Heart right ventricle (tissue), 16 donors: ENCODE measurements at places on chromosomes 3 and 15. TPM values are rescaled to one million over a fixed set of nuclear protein-coding genes. Genes with fewer than 3 reads are reported as not detected.
A peak's percentile ranks its signal among the peaks of the same experiment; 100 is the strongest.

GRCh38 chr3:79751703-79752102 is 16.1 kb downstream of the ROBO1 start:
- no peaks in the 10 kb centered on the region for H3K36me3 ChIP-seq
- H3K27ac ChIP-seq, result no peak overlapping the region
- DNase-seq, result no peak
- H3K4me1 ChIP-seq, result no peaks in the 10 kb centered on the region

- no peak overlapping the region for H3K27ac ChIP-seq
- peaks cover 16% of the 10 kb centered on the region for H3K36me3 ChIP-seq
- no peak overlapping the region for H3K4me3 ChIP-seq
- H3K4me1 ChIP-seq, result no peaks in the 10 kb centered on the region
- no peak for DNase-seq
- no peaks in the 10 kb centered on the region for H3K27me3 ChIP-seq
Observed at GRCh38 chr3:41900265-41900664, 61.6 kb downstream of the ULK4 start.

- H3K27ac ChIP-seq, result no peak overlapping the region
- no peak overlapping the region for H3K4me3 ChIP-seq
- no peak for DNase-seq
- no peaks in the 10 kb centered on the region for H3K27me3 ChIP-seq
- H3K4me1 ChIP-seq, result no peaks in the 10 kb centered on the region
Observed at GRCh38 chr3:168416446-168416845, 320.7 kb upstream of the GOLIM4 start.

- no peak overlapping the region for H3K27ac ChIP-seq
- no peak overlapping the region for H3K4me3 ChIP-seq
- H3K27me3 ChIP-seq, result no peaks in the 10 kb centered on the region
- H3K4me1 ChIP-seq, result no peaks in the 10 kb centered on the region
- H3K36me3 ChIP-seq, result no peaks in the 10 kb centered on the region
- DNase-seq, result no peak
Observed at GRCh38 chr15:61584410-61584809, 355.3 kb upstream of the RORA start.

GRCh38 chr15:89196994-89197393 is 24.4 kb downstream of the RLBP1 start:
- no peak overlapping the region for H3K4me3 ChIP-seq
- peaks cover 33% of the 10 kb centered on the region for H3K4me1 ChIP-seq
- H3K27ac ChIP-seq, result peak overlapping the region; percentile 0
- no peak for DNase-seq
- peaks cover 7% of the 10 kb centered on the region for H3K36me3 ChIP-seq

GRCh38 chr3:43180027-43180426 is 74.1 kb upstream of the POMGNT2 start:
- DNase-seq, result no peak
- H3K27ac ChIP-seq, result peak overlapping the region; percentile 46
- peaks cover 14% of the 10 kb centered on the region for H3K4me1 ChIP-seq
- H3K4me3 ChIP-seq, result no peak overlapping the region
- H3K27me3 ChIP-seq, result no peaks in the 10 kb centered on the region
- no peaks in the 10 kb centered on the region for H3K36me3 ChIP-seq

DNA sequence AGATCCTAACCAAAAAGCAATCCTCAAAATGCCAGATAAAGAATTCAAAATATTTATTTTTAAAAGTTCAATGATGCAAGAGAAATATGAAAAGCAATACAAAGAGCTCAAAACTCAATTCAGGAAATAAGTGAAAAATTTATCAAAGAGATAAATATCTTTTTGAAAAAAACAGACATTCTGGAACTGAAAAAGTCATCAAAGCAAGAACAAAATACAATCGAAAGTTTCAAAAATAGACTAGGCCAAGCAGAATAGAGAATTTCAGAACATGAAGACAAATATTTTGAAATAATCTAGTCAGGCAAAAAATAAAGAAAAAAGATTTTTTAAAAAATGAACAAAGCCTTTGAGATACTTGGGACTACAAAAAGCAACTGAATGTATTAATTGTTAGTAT is 83.4 kb upstream of the STT3B start:
- no peaks in the 10 kb centered on the region for H3K27me3 ChIP-seq
- no peaks in the 10 kb centered on the region for H3K4me1 ChIP-seq
- H3K36me3 ChIP-seq, result no peaks in the 10 kb centered on the region
- no peak for DNase-seq
- H3K4me3 ChIP-seq, result no peak overlapping the region

GRCh38 chr3:129722527-129722926 is 116.1 kb upstream of the PLXND1 start:
- peaks cover 15% of the 10 kb centered on the region for H3K4me1 ChIP-seq
- no peak for DNase-seq
- no peaks in the 10 kb centered on the region for H3K36me3 ChIP-seq
- H3K4me3 ChIP-seq, result no peak overlapping the region

DNA sequence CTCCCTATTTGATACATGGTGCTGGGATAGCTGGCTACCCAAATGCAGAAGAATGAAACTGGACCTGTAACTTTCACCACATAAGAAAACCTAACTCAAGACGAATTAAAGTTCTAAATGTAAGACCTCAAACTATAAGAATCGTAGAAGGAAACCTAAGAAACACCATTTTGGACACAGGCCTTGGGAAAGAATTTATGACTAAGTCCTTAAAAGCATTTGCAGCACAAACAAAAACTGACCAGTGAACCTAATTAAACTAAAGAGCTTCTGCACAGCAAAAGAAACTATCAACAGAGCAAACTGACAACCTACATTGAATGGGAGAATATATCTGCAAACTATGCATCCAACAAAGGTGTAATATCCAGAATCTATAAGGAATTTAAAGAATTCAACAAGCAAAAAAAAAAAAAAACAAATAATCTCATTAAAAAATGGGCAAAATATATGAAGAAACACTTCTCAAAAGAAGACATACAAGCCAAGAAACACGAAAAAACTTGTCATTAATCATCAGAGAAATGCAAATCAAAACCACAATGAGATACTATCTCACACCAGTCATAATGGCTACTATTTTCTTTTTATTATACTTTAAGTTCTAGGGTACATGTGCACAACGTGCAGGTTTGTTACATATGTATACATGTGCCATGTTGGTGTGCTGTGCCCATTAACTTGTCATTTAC is 37.0 kb downstream of the HDGFL3 start:
- no peak for DNase-seq
- H3K4me3 ChIP-seq, result no peak overlapping the region
- no peaks in the 10 kb centered on the region for H3K27me3 ChIP-seq
- no peaks in the 10 kb centered on the region for H3K36me3 ChIP-seq

- H3K4me1 ChIP-seq, result no peaks in the 10 kb centered on the region
- no peak overlapping the region for H3K27ac ChIP-seq
- H3K27me3 ChIP-seq, result no peaks in the 10 kb centered on the region
- H3K4me3 ChIP-seq, result no peak overlapping the region
- DNase-seq, result no peak
- no peaks in the 10 kb centered on the region for H3K36me3 ChIP-seq
Observed at GRCh38 chr3:126880901-126881300, 102.0 kb upstream of the PLXNA1 start.

- H3K27ac ChIP-seq, result no peak overlapping the region
- H3K36me3 ChIP-seq, result no peaks in the 10 kb centered on the region
- DNase-seq, result no peak
- H3K4me1 ChIP-seq, result peaks cover 70% of the 10 kb centered on the region
- no peaks in the 10 kb centered on the region for H3K27me3 ChIP-seq
Observed at GRCh38 chr3:41212088-41212487, 12.8 kb downstream of the CTNNB1 start.

DNA sequence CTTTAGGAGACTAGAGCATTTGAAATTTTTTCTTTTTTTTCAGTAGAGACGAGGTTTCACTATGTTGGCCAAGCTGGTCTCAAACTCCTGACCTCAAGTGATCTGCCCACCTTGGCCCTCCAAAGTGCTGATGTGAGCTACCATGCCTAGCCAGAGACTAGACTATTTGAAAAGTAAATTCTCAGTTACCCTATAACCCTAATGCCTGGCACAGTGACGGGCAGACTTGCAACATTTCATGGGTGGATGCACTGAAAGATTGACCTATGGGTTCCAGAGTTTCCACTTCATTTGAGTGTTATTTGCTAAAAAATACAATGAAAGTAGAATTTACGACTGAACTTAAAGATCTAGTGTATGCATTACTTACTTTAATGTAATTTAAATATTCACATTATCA is 45.7 kb upstream of the LIPC start:
- H3K27me3 ChIP-seq, result no peaks in the 10 kb centered on the region
- H3K36me3 ChIP-seq, result no peaks in the 10 kb centered on the region
- H3K4me3 ChIP-seq, result no peak overlapping the region
- no peak for DNase-seq

DNA sequence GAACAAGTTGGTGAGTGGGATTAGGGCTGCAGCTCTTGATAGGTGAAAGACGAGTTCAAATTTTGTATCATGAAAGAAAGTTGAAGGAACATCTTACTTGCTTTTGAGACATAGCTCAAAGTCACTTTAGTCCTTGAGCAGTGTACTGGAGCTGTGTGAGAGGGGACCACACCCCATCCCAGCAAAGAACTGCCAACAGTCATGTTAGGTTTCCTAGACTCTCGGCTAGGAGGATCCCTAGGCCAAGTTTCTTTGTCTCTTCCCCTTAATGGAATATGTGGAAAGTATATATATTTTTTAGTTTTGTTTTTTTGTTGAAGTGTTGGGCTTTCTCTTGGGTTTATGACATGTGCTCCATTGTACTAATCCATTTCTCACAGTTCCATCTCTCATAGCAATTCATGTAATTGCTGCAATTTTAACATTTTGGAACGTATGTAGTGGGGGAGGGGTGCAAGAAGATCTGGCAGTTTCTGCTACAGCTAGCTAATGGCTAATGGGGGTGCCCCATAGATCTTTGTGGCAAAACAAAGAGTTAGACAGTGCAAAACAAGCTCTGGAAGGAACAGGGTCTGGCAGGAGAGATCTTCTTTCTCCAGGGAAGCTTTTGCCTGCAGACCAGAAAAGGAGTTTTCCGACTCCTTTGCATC is 25.1 kb downstream of the TLNRD1 start:
- no peak overlapping the region for H3K4me3 ChIP-seq
- H3K27ac ChIP-seq, result no peak overlapping the region
- H3K4me1 ChIP-seq, result peaks cover 31% of the 10 kb centered on the region
- no peak for DNase-seq

GRCh38 chr3:56700151-56700550 is 17.1 kb upstream of the TASOR start:
- no peaks in the 10 kb centered on the region for H3K27me3 ChIP-seq
- H3K4me1 ChIP-seq, result peaks cover 20% of the 10 kb centered on the region
- no peak overlapping the region for H3K27ac ChIP-seq
- no peak overlapping the region for H3K4me3 ChIP-seq
- DNase-seq, result no peak

GRCh38 chr3:99708207-99708745 is 69.9 kb downstream of the COL8A1 start:
- H3K4me3 ChIP-seq, result no peak overlapping the region
- H3K36me3 ChIP-seq, result no peaks in the 10 kb centered on the region
- H3K27ac ChIP-seq, result peak overlapping the region; percentile 24
- H3K4me1 ChIP-seq, result no peaks in the 10 kb centered on the region

DNA sequence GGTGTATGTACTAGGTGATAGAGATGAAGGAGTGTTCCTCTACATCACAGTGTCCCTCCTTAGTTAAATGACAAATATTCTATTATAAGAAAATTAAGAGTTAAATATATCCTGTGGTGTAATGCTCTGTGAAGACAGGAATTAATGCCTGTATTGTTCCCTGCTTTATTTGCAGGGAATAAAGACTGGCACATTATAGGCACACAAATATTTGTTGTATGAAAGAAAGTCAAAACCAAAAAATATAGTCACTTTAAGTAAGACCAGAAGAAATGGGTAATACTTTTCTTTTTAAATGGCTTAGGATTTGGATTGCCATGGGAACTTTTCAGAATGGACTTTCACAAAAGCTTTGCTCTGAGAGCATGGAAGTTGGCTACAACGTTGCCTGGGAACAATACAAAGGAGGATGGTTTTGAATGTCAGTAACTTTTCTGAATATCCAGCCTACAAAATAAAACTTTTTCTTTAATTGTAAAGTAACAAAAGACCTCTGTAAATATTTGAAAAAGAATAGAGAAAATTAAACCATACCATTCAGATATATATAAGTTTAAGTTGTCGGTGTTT is 158.0 kb upstream of the P2RY1 start:
- H3K27ac ChIP-seq, result no peak overlapping the region
- peaks cover 10% of the 10 kb centered on the region for H3K4me1 ChIP-seq
- no peaks in the 10 kb centered on the region for H3K27me3 ChIP-seq
- H3K36me3 ChIP-seq, result no peaks in the 10 kb centered on the region
- no peak for DNase-seq

- no peaks in the 10 kb centered on the region for H3K36me3 ChIP-seq
- H3K4me3 ChIP-seq, result no peak overlapping the region
- no peak for DNase-seq
- H3K4me1 ChIP-seq, result peaks cover 14% of the 10 kb centered on the region
- H3K27me3 ChIP-seq, result no peaks in the 10 kb centered on the region
Observed at GRCh38 chr3:138725116-138725515, 109.6 kb downstream of the PIK3CB start.

- H3K27ac ChIP-seq, result no peak overlapping the region
- no peaks in the 10 kb centered on the region for H3K36me3 ChIP-seq
- H3K4me1 ChIP-seq, result no peaks in the 10 kb centered on the region
- no peak for DNase-seq
- no peak overlapping the region for H3K4me3 ChIP-seq
- no peaks in the 10 kb centered on the region for H3K27me3 ChIP-seq
Observed at GRCh38 chr3:86416334-86416733, 574.6 kb downstream of the VGLL3 start.

DNA sequence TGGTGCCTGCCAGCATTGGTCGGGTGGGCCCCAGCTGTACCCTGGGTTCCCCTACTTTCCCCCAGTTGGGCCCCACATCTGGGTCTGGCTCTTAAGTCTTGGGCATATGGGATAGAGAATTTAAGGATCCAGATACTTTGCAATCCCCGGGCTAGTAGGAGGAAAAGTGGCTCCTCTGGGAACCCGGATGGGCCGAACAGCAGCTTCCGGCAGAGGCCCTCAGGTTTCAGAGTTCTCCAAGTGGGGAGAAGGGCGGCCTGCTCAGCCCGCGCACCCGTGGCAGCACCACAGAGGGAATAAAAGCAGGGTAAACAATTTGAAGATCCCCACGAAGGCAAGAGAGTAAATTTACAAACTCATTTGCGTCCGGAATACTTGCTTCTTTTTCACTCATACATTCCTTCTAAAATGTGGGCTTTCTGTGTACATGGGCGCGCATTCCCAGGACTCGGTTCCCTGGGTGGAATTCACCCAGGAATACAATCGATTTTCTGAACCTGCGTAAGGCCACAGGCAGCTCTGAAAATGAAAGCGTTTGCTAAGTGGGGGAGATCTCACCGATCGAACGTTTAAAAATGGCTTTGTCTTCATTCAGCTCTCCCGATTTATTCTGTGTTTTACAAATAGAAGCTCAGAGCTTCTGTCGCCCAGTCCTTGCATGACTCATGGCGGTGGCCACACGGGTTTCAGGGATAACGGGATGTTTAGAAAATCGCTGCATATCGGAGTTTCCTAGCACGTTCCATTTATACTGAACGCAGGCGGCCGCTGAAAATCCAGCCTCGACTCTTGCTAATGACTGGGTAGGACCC is 74.0 kb upstream of the POLG start:
- H3K4me3 ChIP-seq, result peak overlapping the region; percentile 43
- peaks cover 49% of the 10 kb centered on the region for H3K4me1 ChIP-seq
- H3K36me3 ChIP-seq, result no peaks in the 10 kb centered on the region
- H3K27ac ChIP-seq, result no peak overlapping the region
- peaks cover 99% of the 10 kb centered on the region for H3K27me3 ChIP-seq
- no peak for DNase-seq

The TMEM40 gene
- 10.1 TPM for polyA plus RNA-seq

The ASB14 gene
- 2.5 TPM for polyA plus RNA-seq

The MOBP gene
- polyA plus RNA-seq, result 0.01 TPM

The NR2E3 gene
- polyA plus RNA-seq, result not detected

The WDR93 gene
- polyA plus RNA-seq, result not detected

The GPR62 gene
- 0.01 TPM for polyA plus RNA-seq

The DLEC1 gene
- 0.66 TPM for polyA plus RNA-seq

The PAQR5 gene
- polyA plus RNA-seq, result 0.52 TPM

The IQCH gene
- 0.29 TPM for polyA plus RNA-seq

The BUB1B gene
- polyA plus RNA-seq, result 0.80 TPM

The PARP6 gene
- 113 TPM for polyA plus RNA-seq
